Activated CD4-positive, alpha-beta memory T cell treated with anti-CD3 and anti-CD28 coated beads for 36 hours (primary cell): ENCODE measurements at places on chromosomes 7 and 10.
A peak's percentile ranks its signal among the peaks of the same experiment; 100 is the strongest.

- DNase-seq, result no peak
These were observed 4.6 kb downstream of the ST7 start for GRCh38 chr7:116957874-116958273.

DNA sequence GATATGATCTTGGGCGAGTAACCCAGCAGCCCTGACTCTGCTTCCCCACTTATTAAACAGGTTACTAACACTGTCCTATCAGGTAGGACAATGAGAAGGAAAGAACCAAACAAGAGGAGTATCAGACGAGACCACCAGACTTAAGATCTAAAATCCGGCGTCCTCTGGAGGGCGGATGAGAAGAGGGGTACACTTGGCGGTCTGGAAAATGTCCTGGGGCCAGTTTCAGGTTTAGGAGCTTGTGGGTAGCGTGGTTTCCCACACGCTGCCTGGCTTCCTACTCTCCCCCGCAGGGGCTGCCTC, 635 bp downstream of the ZNF32 start:
- DNase-seq, result no peak

GRCh38 chr10:13439313-13440184, 89.3 kb downstream of the BEND7 start:
- peak; percentile 16 for DNase-seq

GRCh38 chr7:16070806-16071205, 350.5 kb downstream of the CRPPA start:
- DNase-seq, result no peak

DNA sequence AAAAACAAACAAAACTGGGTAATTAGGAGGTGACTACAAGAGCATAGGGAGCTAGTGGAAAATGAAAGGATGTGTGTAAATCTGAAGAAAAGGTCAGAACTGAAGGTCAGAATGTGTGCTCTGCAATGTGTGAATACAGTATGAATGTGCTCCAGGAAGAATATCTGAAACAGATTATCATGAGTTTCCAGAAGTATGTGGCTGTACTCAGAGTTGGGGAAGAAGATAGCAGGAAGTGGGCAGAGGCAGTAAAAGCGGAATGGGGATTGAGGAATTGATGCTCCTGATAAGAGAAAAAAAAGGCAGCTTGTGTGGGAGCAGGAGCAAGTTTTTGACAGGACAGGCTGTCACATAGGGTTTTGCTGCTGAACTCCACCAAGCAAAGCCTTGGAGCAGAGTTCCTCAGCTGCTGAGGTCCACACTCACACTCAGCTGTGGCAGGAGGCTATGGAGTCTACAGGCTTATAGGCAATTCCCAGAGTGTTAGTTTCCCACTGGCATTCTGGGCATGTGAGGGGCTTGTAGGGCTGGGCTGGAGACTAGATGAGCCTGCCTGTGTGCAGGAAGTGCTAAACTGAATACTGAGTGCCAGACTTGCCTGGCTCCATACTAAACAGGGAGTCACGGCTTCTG, 22.9 kb downstream of the H2AZ2 start:
- DNase-seq, result no peak
